Left ventricle myocardium inferior (tissue), 1 donor: ENCODE measurements at places on chromosomes 6 and 20.

GRCh38 chr6:164926686-164927085, 382.7 kb downstream of the C6orf118 start:
- H3K4me3 ChIP-seq: no peak overlapping the region
- no peaks in the 10 kb centered on the region for H3K27me3 ChIP-seq
- H3K27ac ChIP-seq: no peak overlapping the region
- H3K36me3 ChIP-seq: no peaks in the 10 kb centered on the region

GRCh38 chr6:160082627-160083026, 39.0 kb upstream of the SLC22A1 start:
- no peak for DNase-seq
- no peak overlapping the region for H3K27ac ChIP-seq
- H3K36me3 ChIP-seq: peaks cover 100% of the 10 kb centered on the region
- no peak overlapping the region for H3K4me3 ChIP-seq
- no peaks in the 10 kb centered on the region for H3K27me3 ChIP-seq

- no peaks in the 10 kb centered on the region for H3K36me3 ChIP-seq
- H3K4me1 ChIP-seq: no peaks in the 10 kb centered on the region
- peaks cover 88% of the 10 kb centered on the region for H3K27me3 ChIP-seq
- no peak for DNase-seq
- H3K27ac ChIP-seq: no peak overlapping the region
Measured at GRCh38 chr20:32064667-32065066, 12.6 kb downstream of the HCK start.

DNA sequence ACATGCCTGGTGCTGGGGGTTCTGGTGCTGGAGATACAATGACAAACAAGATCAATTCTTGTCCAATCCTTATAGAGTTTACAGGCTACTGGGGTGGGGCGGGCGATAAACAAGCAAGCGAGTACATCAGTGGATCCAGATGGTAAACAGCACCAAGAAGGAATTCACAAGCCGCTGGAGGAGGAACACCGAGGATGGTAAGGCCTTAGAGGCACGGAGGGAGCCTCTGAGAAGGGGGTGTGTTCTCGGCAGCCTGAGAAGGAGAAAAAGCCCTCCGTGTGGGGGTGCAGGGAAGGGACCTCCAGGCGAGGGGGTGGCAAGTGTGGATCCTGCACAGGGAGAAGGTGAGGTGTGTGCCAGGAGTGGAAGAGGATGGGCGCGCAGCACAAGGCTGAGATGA, 276.5 kb upstream of the FOXQ1 start:
- H3K36me3 ChIP-seq: no peaks in the 10 kb centered on the region
- H3K4me1 ChIP-seq: no peaks in the 10 kb centered on the region
- no peak for DNase-seq
- H3K27me3 ChIP-seq: peaks cover 50% of the 10 kb centered on the region

DNA sequence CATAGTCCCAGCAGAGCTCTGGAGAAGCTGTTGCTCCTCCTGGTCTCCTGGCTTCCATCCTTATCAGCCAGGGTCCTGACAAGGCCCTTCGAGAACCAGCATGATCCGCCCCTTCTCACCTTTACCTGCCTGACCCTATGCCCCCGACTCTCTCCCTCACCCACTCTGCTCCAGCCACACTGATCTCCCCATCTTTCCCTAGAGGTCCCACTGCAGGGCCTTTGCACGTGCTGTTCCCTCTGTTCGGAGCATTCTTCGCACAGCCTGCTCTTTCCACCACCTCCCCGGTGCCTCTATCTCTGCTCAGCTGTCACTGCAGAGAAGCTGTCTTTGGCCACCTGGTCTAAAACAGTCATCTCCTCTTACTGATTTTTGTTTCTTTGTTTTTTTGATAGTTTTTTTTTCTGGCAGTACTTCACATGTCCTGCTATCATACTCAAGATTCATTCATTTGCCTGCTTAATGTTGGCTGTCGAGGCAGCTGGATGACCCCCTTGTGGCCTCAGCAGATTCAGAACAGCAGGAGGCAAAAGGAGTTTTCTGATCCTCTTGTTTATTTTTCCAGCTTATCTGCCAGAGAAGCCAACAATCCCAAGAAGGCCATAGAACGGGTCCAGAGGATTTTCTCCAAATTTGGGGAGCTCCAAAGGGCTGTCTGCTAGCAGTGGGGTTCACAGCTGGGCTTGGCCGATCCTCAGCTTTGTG, 1.6 kb upstream of the PTGIS start:
- no peak overlapping the region for H3K4me3 ChIP-seq
- DNase-seq: no peak

- H3K27me3 ChIP-seq: peaks cover 71% of the 10 kb centered on the region
- DNase-seq: no peak
- H3K27ac ChIP-seq: no peak overlapping the region
Measured at GRCh38 chr6:26613201-26613600, 16.4 kb downstream of the ABT1 start.

DNA sequence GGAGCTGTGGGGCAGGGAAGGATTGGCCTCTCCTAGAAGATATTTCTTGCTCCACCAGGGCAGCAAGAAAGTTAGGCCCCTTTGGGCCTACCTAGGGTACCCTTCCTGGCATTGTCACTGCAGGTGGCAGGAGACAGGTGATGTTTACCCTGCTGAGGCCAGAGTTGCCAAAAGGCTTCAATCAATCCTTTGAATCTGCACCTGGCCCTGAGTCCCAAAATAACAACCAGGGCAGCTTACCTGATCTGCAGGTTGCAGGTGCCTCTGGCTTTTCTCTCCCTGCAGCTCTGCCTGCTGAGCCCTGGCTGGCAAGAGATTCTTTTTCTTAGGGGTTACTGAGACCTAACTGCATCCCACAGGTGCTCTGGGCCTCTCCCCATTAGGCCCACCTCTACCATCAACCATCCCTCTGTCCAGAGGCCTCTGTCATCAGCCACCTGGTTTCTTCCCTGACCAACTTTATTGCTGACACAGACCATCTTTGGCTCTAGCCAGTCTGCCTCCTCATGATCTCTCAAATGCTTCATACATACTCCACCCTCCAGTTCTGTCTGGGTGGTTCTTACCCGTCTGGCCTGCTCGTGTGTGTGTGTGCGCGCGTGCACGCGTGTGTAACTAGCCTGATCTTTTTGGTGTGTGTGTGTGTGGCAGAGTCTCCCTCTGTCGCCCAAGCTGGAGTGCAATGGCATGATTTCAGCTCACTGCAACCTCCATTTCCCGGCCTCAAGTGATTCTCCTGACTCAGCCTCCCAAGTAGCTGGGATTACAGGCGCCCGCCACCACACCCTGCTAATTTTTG, 13.7 kb downstream of the BCL2L1 start:
- DNase-seq: no peak
- H3K36me3 ChIP-seq: peaks cover 40% of the 10 kb centered on the region
- H3K4me1 ChIP-seq: peaks cover 100% of the 10 kb centered on the region
- peak overlapping the region; percentile 99 for H3K27ac ChIP-seq

GRCh38 chr6:117446861-117447260, 21.1 kb upstream of the ROS1 start:
- no peak for DNase-seq
- no peak overlapping the region for H3K27ac ChIP-seq
- peaks cover 6% of the 10 kb centered on the region for H3K4me1 ChIP-seq
- no peak overlapping the region for H3K4me3 ChIP-seq

- H3K4me1 ChIP-seq: peaks cover 89% of the 10 kb centered on the region
- H3K4me3 ChIP-seq: peak overlapping the region; percentile 95
- H3K36me3 ChIP-seq: no peaks in the 10 kb centered on the region
- peak overlapping the region; percentile 97 for H3K27ac ChIP-seq
- no peaks in the 10 kb centered on the region for H3K27me3 ChIP-seq
Measured at GRCh38 chr6:20211037-20211940, 980 bp downstream of the MBOAT1 start.

DNA sequence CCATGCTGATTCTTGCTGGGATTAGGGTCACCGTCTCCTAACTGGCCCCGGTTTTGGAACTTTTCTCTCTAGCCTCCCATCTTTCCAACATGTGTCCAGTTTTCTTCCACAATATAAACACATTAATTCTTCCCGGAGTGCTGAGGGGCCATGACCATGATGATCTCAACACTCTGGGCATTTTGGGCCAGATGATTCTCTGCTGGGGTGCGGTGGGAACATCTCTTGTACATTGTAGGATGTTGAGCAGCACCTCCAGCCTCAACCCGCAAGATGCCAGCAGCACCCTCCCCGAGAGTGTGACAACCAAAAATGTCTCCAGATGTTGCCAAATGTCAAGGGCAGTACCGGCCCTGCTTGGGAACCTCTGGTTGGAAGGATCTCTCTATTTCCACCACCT, 164.8 kb downstream of the TFAP2C start:
- H3K27ac ChIP-seq: no peak overlapping the region
- no peaks in the 10 kb centered on the region for H3K4me1 ChIP-seq
- peaks cover 63% of the 10 kb centered on the region for H3K27me3 ChIP-seq
- no peak for DNase-seq
- H3K4me3 ChIP-seq: no peak overlapping the region

DNA sequence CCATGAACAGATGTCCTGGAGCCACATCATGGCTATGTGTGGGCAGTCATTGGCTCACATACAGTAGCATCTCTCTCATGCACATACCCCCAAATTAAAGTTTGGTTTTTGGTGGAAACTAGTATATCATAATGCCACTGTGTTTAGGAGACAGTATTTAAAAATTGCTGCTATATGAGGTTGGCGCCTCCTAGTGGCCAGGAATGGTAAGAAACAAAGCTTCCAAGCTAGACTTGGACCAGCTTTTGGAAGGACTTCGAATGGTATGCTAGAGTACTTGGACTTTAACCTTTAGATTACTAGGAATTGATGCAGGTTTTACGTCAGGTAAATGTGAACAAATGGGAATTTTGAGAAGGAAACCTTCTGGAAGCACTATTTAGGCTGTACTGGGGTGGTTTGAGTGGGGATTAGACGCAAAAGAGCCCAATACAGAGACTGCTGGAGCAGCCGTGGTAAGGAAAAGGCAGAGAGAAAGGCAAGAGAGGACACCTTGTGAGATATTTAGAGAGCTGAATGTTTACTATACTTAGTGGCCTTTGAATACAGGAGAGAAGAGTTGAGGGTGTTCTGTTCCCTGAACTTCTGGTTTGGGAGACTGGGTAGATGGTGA, 23.8 kb downstream of the PRSS35 start:
- H3K36me3 ChIP-seq: no peaks in the 10 kb centered on the region
- H3K27ac ChIP-seq: no peak overlapping the region
- no peaks in the 10 kb centered on the region for H3K4me1 ChIP-seq
- peaks cover 10% of the 10 kb centered on the region for H3K27me3 ChIP-seq
- H3K4me3 ChIP-seq: no peak overlapping the region

DNA sequence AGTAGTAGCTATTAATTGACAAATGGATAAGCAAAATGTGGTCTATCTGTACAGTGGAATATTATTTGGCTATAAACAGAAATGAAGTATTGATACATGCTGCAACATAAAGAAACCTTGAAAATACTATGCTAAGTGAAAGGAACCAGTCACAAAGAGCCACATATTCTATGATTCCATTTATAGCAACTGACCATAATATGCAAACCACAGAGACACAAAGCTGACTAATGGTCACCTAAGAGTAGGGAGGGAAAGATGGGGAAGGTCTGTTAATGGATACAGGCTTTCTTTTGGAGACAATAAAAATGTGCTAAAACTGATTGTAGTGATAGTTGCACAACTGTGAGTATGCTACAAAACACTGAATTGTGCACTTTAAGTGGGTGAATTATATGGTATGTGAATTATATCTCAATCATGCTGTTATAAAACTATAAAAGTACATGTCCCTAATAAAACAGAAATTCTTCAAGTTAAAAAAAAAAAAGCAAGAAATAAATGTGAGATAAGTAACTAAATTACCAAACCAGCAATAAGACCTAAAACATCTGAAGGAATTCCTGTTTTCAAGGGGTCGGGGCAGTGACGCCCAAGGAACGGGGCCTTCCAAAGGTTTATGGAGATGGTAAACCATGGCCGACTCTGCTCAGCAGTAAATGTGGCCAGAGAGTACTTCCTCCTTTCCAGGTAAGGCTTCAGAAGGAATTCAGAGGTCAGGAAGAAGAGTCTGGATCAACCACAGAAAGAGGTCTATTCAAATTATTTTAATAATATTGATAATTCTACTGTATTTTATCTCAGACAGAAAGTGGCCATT, 75.4 kb downstream of the ARHGAP18 start:
- DNase-seq: no peak
- no peaks in the 10 kb centered on the region for H3K27me3 ChIP-seq
- no peaks in the 10 kb centered on the region for H3K36me3 ChIP-seq
- H3K4me1 ChIP-seq: peaks cover 29% of the 10 kb centered on the region
- H3K4me3 ChIP-seq: no peak overlapping the region

DNA sequence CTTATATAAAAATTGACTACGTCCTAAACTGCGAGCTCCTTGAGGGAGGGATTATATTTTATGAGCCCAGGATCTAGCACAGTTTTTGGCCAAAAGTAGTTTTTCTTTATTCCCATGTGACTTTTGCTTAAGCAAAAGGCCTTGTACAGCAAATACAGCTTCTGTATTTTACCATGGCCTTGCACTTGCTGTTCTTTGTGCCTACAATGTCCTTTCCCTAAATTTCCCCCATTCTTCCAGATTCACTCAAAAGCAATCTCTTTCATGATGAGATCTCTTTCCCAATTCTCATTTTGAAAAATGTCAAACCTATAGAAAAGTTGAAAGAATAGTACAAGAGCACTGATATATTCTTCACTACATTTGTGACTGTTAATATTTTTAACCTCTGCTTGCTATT, 4.8 kb upstream of the IGF2R start:
- H3K4me3 ChIP-seq: no peak overlapping the region
- DNase-seq: no peak
- no peak overlapping the region for H3K27ac ChIP-seq
- H3K4me1 ChIP-seq: peaks cover 33% of the 10 kb centered on the region

DNA sequence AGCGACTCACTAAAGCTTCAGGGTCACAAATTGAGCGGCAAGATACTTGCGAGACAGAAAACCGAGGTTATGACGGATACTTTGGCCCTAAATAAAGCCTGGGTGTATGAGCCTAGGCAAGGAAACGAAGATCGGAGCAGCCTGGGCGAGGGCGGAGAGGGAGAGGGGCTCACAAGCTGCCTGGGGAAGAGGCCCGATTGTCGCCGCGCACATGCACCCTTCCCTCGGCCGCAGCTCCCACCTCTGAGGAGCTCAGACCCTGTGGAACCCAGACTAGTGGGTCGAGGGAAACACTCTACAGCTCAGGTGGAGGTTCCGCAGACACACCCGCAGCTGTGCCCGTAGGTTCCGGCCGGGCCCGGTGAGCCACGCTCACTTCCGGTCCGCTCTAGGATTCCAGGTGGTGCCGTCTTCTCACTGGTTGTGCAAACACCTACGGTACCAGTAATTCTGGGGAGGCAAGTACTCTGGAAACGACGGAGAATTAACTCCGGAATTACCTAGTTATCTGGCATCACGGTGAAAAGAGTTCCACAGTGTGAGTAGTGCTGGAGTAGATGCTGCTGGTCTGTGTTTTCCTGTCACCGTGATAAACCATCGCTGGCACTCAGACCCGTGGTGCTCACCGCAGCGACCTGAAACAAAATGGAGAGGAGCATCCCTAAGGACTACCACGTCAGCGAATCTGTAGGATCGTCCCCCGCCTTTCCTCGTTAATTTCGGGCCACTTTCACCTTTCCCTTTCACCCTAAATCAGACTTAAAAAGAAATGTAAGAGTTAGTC, 61.5 kb downstream of the GPX5 start:
- H3K27me3 ChIP-seq: peaks cover 82% of the 10 kb centered on the region
- no peaks in the 10 kb centered on the region for H3K36me3 ChIP-seq
- peak; percentile 36 for DNase-seq
- peaks cover 11% of the 10 kb centered on the region for H3K4me1 ChIP-seq

- peaks cover 35% of the 10 kb centered on the region for H3K4me1 ChIP-seq
- no peak for DNase-seq
- H3K4me3 ChIP-seq: no peak overlapping the region
- no peak overlapping the region for H3K27ac ChIP-seq
- no peaks in the 10 kb centered on the region for H3K36me3 ChIP-seq
- H3K27me3 ChIP-seq: no peaks in the 10 kb centered on the region
Measured at GRCh38 chr20:53826090-53826489, 232.5 kb upstream of the ZNF217 start.
